ENCODE measurements at places on chromosomes 13 and 19.

DNA sequence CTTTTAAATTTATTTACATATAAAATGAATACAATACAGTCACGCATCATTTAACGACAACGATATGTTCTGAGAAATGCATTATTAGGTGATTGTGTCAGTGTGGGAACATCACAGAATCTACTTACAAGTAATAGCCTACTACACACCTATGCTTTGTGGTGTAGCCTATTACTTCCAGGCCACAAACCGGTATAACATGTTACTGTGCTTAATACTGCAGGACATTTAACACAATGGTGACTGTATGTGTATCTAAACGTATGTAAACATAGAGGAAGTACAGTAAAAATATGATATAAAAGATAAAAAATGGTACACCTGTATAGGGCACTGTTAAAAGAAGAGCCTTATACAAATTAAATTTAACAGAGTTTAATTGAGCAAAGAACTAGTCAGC is 62.4 kb upstream of the KLHL1 start:
- DNase-seq, result no peak

- DNase-seq, result no peak
Observed at GRCh38 chr19:1206864-1207450, 1.4 kb downstream of the STK11 start.

DNA sequence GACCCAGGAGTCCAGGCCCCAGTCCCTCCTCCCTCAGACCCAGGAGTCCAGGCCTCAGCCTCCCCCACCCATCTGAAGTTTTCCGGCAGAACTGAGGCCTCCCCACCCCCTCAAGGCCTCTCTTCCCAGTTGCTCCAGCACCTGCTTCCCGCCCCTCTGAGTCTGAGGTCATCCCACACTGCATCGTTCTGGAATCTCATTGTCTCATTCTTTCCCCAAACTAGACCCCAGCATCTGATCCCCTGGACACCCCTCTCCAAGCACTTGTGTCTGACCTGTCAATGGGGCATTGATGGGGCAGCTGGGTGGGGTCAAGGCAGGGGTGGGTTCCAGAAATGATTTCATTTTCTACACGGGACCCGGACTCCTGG is 793 bp upstream of the SBK2 start:
- DNase-seq, result no peak

DNA sequence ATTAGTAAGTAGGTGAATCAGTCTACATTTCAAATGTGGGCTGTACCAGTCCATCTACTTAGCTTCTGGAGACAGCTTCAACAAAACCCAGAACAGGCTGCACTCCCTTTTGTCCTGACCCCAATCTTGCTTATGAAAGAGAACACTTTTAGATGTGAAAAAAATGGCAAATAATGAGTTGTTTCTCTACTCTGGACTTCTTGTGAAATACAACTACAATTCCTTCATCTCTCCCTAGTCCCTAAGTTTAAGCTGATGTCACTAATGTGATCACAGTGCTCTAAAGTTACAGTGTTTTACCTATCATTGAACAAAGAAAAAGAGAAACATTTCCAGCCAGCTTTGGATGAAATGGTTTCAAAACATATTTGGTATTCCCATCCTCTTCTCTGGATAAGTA is 183.9 kb downstream of the LHFPL6 start:
- no peak for DNase-seq

DNA sequence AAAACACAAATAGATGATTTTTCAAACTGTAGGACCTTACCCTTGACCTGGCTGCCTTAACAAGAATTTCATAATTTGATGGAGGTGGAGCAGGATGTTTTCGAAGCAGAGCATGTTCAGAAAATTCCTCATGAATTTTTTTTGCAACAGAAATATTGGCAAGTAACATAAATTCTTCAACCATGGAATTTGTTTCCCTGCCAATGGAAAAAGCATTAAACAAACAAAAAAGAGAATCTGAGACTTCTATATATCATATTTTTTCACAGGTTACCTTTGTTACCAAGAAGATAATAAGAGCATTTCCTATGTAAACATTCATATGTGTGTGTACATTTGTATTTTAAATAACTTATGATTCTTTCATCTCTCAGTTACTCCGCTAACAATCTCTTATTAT is 18.3 kb downstream of the DIS3 start:
- no peak for DNase-seq

- no peak for DNase-seq
Observed at GRCh38 chr19:5225486-5226345, 114.9 kb downstream of the PTPRS start.

DNA sequence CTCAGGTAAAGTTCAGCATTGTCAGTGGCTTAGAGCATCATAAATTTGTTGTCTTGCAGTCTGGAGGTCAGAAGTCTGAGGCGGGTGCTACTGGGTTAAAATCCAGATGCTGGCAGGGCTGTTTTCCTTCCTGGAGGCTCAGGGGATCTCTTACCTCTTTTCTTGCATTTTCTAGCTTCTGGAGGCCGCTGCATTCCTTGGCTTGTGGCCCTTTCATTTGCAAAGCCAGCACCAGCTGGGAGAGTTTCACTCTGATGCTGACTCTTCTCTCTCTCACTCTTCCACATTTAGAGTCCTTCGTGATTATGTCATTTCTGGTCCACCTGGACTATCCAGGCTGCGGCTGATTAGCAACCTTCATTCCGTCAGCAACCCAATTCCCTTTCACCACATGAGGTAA is 38.1 kb upstream of the SLC10A2 start:
- DNase-seq, result no peak

GRCh38 chr19:7678971-7679751 is 1.5 kb upstream of the TRAPPC5 start:
- DNase-seq, result peak; percentile 31

All from stimulated activated CD4-positive, alpha-beta T cell treated with anti-CD3 and anti-CD28 coated beads, Interleukin-1b, Interleukin-23, amount 100 ng/mL, for 1 hour (primary cell).